Omental fat pad (tissue), 4 donors: ENCODE measurements at places on chromosomes 2 and 18. TPM values are rescaled to one million over a fixed set of nuclear protein-coding genes. Genes with fewer than 3 reads are reported as not detected.

DNA sequence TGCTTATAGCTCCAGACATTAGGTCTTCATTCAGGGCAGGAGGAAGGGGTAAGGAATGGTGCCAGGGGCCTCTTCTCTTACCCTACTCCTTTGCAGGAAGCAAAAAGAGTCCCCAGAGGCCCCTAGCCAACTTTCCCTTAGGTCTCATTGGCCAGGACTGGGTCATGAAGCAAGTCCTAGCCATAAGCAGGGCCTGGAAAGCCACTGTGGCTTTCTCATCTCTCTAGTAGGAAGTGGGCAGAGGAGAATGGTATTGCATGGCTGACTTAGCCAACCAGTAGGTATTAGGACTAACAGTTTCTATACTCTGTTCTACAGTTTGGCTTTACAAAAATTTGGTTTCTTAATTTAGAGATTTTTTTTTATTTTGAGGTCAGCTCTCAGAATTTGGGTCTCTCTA lies 4.8 kb downstream of the FAM228A start:
- DNase-seq = no peak

Gene MDH1B
- 1.2 TPM for total RNA-seq

Gene DOK6
- 0.19 TPM for total RNA-seq

Gene CYP27A1
- total RNA-seq = 39.5 TPM

- DNase-seq = no peak
These were observed 21.8 kb downstream of the ATAD2B start for GRCh38 chr2:23905155-23905554.

Gene TCF23
- 0.12 TPM for total RNA-seq

Gene KCNF1
- total RNA-seq = not detected

Gene TXNDC2
- not detected for total RNA-seq

DNA sequence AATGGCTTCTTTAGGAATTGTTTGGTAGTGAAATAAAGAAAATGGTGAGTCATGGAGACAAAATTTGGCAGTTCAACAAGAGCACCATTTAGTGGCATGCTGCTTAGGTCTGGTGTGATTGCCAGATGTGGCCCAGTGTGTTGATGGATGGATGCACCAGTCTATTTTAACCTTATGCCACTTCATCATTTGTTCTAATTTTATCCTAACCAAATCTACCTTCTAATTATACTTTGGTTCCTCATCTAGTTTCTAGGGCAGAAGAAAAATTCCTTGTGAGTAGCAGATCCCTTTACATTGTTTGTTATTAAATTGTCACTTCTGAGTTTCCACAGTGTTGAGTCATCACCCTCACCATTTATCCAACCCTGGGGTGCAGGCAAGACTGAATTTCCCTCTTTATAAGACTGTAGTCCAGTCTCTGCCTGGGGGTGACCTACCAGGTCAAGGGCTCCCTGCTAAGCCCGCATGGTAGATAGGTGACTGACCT lies 32.5 kb downstream of the NABP1 start:
- no peak for DNase-seq

Gene ESPNL
- 0.47 TPM for total RNA-seq

DNA sequence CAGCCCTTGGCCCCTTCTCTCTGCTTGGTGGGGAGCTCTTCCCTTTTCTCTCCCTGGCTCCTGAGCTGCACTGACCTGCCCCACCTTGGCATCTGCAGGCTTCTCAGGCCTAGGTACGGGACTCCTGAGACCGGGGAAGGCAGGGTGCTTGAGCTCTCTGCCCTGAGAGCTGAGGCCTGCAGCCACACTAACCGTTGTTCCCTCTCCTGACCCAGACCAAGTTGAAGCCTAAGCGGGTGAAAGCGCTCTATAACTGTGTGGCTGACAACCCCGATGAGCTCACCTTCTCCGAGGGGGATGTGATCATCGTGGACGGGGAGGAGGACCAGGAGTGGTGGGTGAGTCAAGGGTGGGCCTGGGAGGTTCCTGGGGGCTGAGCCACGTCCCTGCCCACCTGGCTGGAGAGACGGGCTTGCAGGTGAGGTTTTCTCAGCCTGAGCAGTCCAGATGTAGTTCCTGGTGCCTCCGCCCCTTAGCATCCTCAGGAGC lies 22.2 kb downstream of the ITGB1BP1 start:
- DNase-seq = no peak

DNA sequence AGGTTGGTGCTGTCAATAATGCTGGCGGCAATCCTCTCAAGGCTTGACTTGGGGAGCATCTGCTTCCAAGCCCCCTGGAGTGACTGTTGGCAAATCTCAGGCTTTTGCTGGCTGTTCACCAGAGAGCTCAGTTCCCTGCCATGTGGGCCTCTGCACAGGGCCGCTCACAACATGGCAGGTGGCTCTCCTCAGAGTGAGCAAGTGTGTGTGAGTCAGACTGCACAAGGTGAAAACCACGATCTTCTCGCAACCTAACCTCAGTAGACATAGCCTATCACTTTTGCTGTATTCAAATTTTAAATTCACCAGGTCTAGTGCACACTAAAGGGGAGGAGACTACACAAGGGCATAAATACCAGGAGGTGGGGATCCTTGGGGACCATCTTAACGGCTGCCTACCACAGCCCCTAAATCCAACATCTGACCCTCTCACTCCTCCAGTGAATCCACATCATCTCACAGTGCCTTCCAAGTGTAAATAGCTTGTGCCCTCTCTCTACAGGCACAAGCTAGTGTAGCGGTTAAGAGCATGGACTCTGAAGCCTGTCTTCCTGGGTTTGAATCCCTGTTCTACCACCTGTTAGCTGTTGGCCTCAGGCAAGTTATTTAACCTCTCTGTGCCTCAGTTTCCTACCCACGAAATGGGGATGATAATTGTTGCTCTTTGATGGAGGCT lies 187.7 kb upstream of the CXCR4 start:
- DNase-seq = no peak

DNA sequence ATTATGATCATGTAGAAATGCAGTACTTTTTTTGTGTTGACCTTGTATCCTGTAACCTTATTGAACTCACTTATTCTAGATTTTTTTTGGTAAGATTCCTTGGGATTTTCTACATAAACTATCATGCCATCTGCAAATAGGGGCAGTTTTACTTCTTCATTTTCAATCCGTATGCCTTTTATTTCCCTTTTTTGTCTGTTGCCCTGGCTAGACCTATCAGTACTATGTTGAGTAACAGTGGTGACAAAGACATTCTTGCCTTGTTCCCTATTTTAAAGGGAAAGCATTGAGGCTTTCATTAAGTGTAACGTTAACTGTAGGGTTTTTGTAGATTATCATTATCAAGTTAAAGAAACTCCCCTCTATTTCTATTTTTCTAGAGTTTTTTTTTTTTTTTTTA lies 92.3 kb downstream of the LYPD1 start:
- no peak for DNase-seq

Gene SLC9A4
- not detected for total RNA-seq

Gene SULT1C2
- 0.28 TPM for total RNA-seq

DNA sequence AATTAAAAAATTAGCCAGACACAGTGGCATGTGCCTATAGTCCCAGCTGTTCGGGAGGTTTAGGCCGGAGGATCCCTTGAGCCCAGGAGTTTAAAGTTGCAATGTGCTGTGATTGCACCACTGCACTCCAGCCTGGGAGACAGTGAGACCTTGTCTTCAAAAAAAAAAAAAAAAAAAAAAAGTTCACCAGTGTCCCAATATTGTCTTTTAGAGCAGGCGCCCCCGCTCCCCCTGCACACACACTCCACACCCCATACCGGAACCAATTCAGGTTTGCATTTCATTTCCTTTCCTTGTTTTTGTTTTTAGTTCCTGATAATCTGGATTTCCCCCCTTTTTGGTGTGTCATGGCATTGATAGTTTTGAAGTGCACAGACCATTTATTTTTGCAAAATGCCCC lies 10.4 kb downstream of the TMEM87B start:
- no peak for DNase-seq

DNA sequence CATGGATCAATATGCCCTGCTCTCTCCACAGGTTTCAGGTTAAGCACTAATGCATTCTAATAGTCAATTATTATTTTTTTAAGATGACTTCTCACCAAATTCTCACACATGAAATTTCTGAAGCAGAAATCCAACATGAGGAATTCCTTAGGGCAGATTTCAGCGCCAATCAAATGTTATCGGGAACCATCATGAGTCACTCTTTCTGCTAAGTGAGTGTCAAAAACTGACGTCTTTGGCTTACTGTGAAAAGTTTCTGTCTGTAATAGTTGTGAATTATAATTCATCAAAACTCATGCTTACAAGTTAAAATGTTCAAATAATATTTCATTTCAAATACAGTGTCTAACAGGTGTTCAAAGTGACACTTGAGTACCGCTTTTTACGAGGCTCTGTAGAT lies 1038.6 kb downstream of the SOCS6 start:
- no peak for DNase-seq

DNA sequence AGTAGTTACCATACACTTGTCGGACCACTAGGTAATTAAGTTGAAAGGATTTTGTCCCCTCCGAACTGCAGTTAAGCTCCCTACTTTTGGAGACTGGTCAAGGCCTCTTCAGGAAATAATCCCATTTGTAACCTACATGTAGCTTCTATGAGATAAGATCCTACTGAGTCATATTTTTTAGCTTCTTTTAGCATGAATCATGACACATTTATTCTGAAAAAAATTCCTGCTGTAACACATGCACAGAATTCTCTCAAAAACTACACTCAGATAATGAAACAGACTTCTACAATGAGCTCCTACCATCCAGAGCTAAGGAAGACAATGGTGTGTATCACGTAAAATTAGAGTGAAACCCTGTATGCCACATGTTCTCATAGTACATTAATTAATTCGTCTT lies 100.7 kb upstream of the CCDC195 start:
- no peak for DNase-seq

Gene DSEL
- total RNA-seq = 28.7 TPM

GRCh38 chr2:232415138-232415690 lies 8.6 kb downstream of the ALPG start:
- DNase-seq = no peak

Gene SERPINB11
- not detected for total RNA-seq

GRCh38 chr2:240651185-240651584 lies 25.9 kb downstream of the GPR35 start:
- no peak for DNase-seq

Gene LIMS4
- total RNA-seq = 2.6 TPM

GRCh38 chr2:23698721-23699579 lies 228.0 kb downstream of the ATAD2B start:
- DNase-seq = no peak

GRCh38 chr18:55390898-55391297 lies 197.1 kb downstream of the TCF4 start:
- no peak for DNase-seq

Gene CDH2
- 0.50 TPM for total RNA-seq

DNA sequence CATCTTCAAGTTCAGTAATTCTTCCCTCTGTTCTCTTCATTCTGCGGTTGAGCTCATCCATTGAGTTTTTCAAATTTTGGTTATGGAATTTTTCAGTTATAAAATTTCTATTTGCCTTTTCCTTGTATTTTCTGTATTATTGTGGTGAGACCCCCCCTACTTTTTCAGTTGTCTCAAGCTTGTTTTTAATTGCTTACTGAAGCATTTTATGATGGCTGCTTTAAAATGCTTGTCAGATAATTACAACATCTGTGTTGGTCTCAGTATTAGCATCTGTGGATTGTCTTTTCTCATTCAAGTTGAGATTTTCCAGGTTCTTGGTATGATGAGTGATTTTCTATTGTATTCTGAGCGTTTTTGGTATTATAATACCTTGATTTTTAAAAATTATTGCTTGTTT lies 121.2 kb upstream of the REV1 start:
- DNase-seq = no peak

- DNase-seq = no peak
These were observed 86.4 kb downstream of the BIN1 start for GRCh38 chr2:127020536-127020935.

DNA sequence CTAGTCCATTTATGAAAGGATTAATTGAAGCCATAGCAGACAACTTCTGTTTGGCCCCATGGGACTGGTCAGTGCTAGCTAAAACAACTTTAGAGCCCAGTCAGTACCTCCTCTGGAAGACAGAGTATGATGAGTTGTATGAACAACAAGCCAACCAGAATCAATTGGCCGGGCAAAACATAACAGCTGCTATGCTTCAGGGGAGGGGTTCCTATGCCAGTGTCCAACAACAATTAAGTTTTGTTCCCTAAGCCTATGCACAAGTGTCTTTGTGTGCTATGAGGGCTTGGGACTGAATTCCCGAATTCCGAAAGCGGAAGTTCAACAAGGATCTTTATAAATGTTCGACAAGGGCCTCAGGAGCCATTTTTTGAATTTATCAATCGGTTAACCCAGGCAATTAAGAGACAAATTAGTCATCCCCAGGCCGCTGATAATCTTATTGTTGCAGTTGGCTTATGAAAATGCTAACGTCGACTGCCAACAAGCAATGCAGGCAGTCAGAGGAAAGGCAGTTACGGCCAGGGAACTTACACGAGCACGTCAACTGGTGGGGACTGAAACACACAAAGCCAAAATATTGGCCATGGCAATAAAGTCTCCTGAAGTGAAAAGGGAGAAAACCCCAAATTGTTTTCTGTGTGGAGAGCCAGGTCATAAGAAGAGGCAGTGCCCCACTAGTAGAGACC lies 57.9 kb downstream of the ZNF638 start:
- no peak for DNase-seq

DNA sequence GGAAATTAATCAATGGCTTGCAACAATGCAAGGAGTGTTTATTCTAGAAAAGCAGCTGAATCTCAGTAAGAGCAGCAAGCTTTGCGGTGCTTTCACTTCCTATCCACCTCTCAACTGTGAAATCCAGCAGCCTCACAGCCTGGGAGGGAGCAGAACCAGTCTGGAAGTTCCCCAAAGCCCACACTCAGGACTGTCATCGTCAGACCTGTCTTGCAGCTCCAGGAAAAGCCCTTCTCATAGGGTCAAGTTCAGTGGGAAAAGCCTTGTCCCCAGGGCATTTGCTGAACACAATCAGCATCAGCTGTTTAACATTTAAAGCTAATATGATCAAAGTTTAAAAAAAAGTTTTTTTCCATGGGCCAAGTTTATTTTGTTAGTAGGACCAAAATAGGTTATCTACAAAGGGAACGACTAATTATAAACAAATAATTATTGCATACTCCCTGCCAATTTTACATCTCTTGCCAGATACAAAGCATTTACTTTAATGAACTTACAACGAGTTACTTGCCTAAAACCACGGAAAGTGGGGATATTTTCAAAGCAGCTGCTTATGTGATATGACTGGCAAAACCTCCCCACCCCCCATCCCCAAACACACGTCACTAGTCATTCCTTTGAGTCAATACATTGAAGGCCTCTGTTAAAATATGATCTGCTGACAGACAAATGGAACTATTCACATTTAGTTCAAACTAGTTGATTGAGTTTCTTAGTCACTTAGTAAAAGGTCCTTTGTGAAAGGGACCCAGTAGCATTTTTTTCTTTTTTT lies 36.8 kb downstream of the PARD6G start:
- DNase-seq = no peak
